Chondrocyte (in vitro differentiated cells): ENCODE measurements at places on chromosomes 1 and 21. TPM values are rescaled to one million over a fixed set of nuclear protein-coding genes. Genes with fewer than 3 reads are reported as not detected.

- no peak for DNase-seq
These were observed 2.6 kb downstream of the MTF2 start for GRCh38 chr1:93081716-93082115.

GRCh38 chr1:89894210-89895201 is 73.7 kb downstream of the LRRC8D start:
- no peak for DNase-seq

DNA sequence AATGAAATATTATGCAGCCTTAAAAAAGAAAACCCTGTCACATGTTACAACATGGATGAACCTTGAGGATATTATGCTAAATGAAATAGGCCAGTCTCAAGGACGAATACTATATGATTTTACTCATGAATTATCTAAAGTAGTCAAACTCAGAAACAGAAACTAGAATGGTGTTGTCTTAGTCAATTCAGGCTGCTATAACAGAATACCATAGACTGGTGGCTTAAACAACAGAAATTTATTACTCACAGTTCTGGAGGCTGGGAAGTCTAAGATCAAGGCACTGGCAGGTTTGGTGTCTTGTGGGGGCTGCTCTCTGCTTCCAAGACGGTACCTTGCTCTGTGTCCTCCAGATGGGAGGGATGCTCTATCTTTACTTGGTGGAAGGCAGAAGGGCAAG is 113.8 kb upstream of the DNAH14 start:
- DNase-seq, result no peak

Gene ANGPTL1
- 2.6 to 4.7 TPM (median 3.6 TPM) in 3 replicates for total RNA-seq

Gene LRRC38
- total RNA-seq, result not detected in 3 replicates

- DNase-seq, result no peak
These were observed 214.9 kb downstream of the BARHL2 start for GRCh38 chr1:90502194-90502593.

DNA sequence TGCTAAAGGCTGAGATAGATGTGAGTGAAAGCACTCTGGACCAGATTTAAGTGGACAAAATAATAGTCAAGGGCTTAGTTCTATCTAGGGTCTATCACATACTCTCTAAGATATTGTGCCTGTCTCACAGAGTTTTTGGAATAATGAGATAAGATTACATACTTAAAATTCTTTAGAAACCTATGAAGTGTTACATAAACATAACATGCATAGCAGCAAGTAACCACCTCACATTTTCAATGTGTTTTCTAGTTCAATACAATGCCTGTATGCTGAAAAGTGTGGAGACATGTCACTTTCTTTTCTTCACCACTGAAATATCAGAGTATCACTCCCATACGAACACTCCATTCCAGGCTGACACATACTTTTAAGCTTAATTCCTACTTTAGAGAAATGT is 16.2 kb downstream of the SDCCAG8 start:
- no peak for DNase-seq

GRCh38 chr1:111448482-111448917 is 556 bp downstream of the WDR77 start:
- no peak for DNase-seq

GRCh38 chr1:240401731-240402130 is 210.2 kb downstream of the GREM2 start:
- DNase-seq, result no peak

DNA sequence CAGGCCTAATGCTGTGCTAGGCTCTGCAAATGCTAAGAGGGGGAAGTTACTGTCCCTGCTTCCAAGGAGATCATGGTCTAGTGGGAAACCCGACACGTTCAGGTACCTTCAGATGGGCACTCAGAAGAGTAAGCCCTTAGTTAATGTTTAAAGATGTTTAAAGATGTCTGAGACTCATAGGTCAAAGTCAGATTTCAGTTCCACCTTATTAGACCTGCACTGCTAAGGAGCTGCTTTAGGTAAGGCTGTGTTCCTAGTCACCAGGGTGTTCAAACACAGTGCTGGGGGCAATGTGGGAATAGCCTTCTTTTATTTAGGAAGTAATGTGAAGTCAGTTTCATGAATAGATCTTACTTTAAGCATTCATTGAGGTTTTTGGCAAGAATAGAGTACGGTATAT is 3.8 kb upstream of the RUSC1 start:
- no peak for DNase-seq

DNA sequence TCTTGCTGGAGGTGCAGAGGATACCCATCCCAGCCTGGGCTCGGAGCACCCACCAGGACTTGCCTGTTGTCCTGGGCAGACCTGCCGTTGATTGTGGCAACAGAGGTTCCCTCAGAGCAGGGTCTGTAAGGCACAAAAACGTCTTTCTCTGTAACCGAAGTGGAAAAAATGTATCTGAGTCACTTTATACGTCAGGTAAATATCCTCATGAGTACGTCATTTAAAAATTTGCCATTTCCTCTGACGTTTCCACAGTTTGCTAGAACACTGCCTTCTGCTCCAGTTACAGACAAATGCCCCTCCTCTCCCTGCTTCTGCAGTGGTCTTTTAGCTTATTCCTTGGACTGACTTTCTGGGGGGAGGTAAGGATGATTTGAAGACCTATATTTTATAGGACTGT is 326.8 kb downstream of the HHAT start:
- DNase-seq, result no peak

- DNase-seq, result no peak
These were observed 140.6 kb upstream of the SAMSN1 start for GRCh38 chr21:14686466-14687267.

GRCh38 chr1:213122514-213122929 is 71.5 kb downstream of the RPS6KC1 start:
- no peak for DNase-seq

- DNase-seq, result no peak
These were observed 268.8 kb downstream of the ST6GALNAC3 start for GRCh38 chr1:76343356-76343755.

Gene CYYR1
- total RNA-seq, result 1.3 to 4.1 TPM (median 1.5 TPM) in 3 replicates

GRCh38 chr21:16536643-16537434 is 807.1 kb downstream of the USP25 start:
- no peak for DNase-seq

Gene A3GALT2
- 0.27 TPM in 1 of 3 replicates, not detected in the others for total RNA-seq

GRCh38 chr1:185450060-185450788 is 133.2 kb upstream of the IVNS1ABP start:
- DNase-seq, result no peak

Gene MIXL1
- 0.17 TPM in 1 of 3 replicates, not detected in the others for total RNA-seq

Gene RAVER2
- 15.5 to 16.4 TPM (median 16.0 TPM) in 3 replicates for total RNA-seq

DNA sequence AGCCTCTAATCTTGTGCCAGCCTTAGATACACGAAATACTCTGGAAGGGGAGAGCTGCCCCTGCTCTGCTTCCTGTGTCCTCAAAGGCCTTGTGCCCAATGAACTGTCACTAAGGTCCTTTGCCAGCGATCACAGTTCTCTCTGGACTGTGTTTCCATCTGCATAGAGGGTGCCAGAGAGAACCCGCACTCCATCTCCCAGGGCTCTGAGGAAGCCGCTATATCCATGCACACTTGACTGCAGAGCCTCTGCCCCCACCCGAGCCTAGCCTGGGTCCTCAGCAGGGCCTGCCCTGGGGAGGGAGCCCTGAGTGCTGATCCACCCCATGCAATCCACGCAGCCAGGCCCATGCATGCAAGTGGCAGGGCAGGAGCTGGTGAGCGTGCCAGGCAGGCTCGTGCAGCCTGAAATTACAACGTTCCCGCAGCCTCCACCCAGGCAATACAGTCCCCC is 30.6 kb upstream of the KIF21B start:
- no peak for DNase-seq

Gene HCRTR1
- total RNA-seq, result 0.21 to 0.45 TPM in 2 of 3 replicates, not detected in the other

DNA sequence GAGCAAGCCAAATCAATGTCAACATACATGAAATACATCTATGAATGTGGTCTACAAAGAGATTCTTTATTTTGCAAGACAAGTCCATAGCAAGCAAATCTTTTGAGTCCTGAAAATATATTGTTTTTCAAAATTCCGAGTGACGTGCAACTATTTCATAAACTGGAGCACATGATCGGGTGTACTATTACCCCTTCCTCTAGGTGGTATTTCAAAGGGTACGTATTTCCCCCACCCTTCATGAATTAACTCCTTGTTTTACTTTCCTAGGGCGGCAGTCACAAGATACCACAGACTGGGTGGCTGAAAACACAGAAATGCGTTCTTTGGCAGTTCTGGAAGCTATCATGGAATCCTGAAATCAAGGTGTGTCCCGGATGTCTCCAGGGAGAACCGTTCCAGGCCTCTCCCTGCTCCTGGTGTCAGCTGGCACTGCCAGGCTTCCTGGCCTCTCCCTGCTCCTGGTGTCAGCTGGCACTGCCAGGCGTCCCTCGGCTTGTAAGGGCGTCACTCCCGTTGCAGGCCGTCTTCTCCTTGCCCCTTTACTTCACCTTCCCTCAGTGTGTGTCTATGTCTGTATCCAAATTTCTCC is 55.3 kb downstream of the RIPK4 start:
- peak; percentile 62 for DNase-seq
